Lung microvascular endothelial cell (primary cell): ENCODE measurements at places on chromosomes 1 and 21. TPM values are rescaled to one million over a fixed set of nuclear protein-coding genes. Genes with fewer than 3 reads are reported as not detected.

PRDM16 gene
- 0.22 TPM in 1 of 2 replicates, not detected in the other for total RNA-seq

FCER1G gene
- total RNA-seq: not detected in 2 replicates

CLCA4 gene
- not detected in 2 replicates for total RNA-seq

TTC24 gene
- total RNA-seq: not detected in 2 replicates

LDLRAD1 gene
- total RNA-seq: not detected in 2 replicates

QSOX1 gene
- total RNA-seq: 36.8 and 51.2 TPM in 2 replicates

TDRD10 gene
- 3.5 and 5.0 TPM in 2 replicates for total RNA-seq

COL16A1 gene
- total RNA-seq: 0.44 and 0.79 TPM in 2 replicates

- DNase-seq: no peak
Observed at GRCh38 chr1:96880626-96881025, 159.0 kb downstream of the PTBP2 start.

DNA sequence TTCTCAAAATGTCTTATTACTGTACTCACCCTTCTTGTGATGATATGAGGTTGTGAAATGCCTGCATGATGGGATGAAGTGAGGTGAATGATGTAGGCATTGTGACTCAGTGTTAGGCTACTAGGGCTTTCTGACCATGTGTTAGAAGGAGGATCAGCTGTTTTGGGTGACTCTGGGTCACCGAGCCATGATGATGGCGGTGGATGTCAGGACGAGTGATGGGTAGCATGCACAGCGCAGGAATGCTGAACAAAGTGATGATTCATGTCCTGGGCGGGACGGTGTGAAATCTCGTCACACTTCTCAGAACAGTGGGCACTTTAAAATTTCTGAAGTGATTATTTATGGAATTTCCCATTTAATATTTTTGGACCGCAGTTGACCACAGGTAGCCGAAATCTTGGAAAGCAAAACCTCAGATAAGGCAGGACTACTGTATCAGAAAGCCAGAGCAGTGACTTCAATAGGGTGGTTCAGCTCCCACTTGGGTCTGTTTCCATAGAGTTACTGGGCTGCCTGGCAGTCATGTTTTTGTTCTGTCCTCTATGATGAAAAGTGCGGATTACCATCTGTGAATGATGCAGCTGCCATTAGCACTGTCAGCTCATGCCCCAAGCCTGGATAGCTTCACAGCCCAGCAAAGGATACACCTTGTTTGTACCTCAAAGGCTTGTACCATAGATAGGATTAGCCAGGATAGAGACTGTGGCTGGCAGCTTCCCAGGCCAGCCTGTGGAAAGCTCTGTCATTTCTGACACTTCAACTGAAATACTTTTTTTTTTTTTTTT, 26.6 kb downstream of the IL6R start:
- DNase-seq: peak; percentile 86

GRCh38 chr1:185155600-185156287, 1.0 kb downstream of the TRMT1L start:
- DNase-seq: peak; percentile 48
